ENCODE measurements at places on chromosomes 2 and 18. TPM values are rescaled to one million over a fixed set of nuclear protein-coding genes. Genes with fewer than 3 reads are reported as not detected.
A peak's percentile ranks its signal among the peaks of the same experiment; 100 is the strongest.

Gene SCN7A
- total RNA-seq: not detected

Gene ERMN
- 2.9 TPM for total RNA-seq

DNA sequence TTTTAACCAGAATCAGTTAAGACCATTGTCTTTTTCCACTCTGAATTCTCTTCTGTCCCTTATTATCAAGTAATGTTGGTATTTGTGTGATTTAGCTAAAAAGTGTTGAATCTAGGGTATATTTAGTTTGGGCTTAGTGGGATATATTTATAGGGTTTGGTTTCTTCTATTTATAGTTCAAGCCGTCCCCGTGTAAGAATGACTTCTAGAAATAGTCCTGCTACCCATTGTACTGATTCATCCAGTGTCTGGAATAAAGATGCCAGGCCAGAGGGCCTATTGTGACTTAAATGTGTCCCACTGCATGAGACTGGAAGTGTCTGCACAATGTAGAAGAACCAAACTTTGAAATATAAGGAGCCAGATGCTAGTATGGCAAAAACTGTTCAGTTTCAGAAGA is 364.8 kb downstream of the TNS1 start:
- H3K36me3 ChIP-seq: no peaks in the 10 kb centered on the region
- no peak for DNase-seq
- no peaks in the 10 kb centered on the region for H3K4me1 ChIP-seq

- H3K36me3 ChIP-seq: peaks cover 2% of the 10 kb centered on the region
- H3K27me3 ChIP-seq: no peaks in the 10 kb centered on the region
- no peak for DNase-seq
- no peaks in the 10 kb centered on the region for H3K4me1 ChIP-seq
These were observed 155.7 kb downstream of the UBR3 start for GRCh38 chr2:169982929-169983328.

- H3K4me3 ChIP-seq: no peak overlapping the region
- no peaks in the 10 kb centered on the region for H3K4me1 ChIP-seq
- no peak for DNase-seq
- peaks cover 64% of the 10 kb centered on the region for H3K27me3 ChIP-seq
- no peak overlapping the region for H3K27ac ChIP-seq
- no peaks in the 10 kb centered on the region for H3K36me3 ChIP-seq
These were observed 9.1 kb upstream of the MYO5B start for GRCh38 chr18:50203801-50204604.

Gene HOXD9
- not detected for total RNA-seq

Gene MZT2B
- total RNA-seq: 472 TPM

Gene PJVK
- 1.8 TPM for total RNA-seq

Gene METAP1D
- 6.4 TPM for total RNA-seq

DNA sequence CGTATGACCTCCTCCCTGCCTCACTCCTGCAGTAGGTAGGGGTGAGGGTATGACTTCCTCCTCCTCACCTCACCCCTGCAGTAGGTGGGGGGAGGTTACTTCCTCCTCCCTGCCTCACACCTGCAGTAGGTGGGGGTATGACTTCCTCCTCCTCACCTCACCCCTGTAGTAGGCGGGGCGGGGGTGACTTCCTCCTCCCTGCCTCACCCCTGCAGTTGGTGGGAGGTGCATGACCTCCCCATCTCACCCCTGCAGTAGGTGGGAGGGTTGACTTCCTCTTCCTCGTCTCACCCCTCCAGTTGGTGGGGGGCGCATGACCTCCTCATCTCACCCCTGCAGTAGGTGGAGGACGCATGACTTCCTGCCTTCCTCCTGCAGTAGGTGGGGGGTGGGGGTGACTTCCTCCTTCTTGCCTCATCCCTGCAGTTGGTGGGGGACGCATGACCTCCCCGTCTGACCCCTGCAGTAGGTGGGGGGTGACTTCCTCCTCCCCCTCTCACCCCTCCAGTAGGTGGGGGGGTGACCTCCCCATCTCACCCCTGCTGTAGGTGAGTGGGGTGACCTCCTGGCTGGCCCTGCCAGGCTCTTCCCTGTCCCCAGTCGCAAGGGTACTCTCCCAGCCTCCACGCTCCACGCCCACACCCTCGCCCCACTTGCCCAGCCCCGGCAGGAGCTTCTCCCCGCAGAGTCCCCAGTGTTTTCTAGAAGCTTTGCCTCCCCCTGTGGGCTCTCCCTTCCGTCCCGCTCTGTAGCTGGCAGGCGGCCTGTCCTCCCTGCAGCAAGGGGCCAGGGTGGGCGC is 39.3 kb downstream of the TSHZ1 start:
- H3K4me1 ChIP-seq: peaks cover 49% of the 10 kb centered on the region
- H3K36me3 ChIP-seq: peaks cover 3% of the 10 kb centered on the region
- H3K4me3 ChIP-seq: no peak overlapping the region
- H3K27me3 ChIP-seq: no peaks in the 10 kb centered on the region
- peak overlapping the region; percentile 65 for H3K27ac ChIP-seq

GRCh38 chr2:219578811-219579613 is 6.9 kb downstream of the INHA start:
- H3K27me3 ChIP-seq: peaks cover 9% of the 10 kb centered on the region
- no peaks in the 10 kb centered on the region for H3K4me1 ChIP-seq
- H3K27ac ChIP-seq: no peak overlapping the region
- no peaks in the 10 kb centered on the region for H3K36me3 ChIP-seq
- DNase-seq: no peak
- H3K4me3 ChIP-seq: no peak overlapping the region

DNA sequence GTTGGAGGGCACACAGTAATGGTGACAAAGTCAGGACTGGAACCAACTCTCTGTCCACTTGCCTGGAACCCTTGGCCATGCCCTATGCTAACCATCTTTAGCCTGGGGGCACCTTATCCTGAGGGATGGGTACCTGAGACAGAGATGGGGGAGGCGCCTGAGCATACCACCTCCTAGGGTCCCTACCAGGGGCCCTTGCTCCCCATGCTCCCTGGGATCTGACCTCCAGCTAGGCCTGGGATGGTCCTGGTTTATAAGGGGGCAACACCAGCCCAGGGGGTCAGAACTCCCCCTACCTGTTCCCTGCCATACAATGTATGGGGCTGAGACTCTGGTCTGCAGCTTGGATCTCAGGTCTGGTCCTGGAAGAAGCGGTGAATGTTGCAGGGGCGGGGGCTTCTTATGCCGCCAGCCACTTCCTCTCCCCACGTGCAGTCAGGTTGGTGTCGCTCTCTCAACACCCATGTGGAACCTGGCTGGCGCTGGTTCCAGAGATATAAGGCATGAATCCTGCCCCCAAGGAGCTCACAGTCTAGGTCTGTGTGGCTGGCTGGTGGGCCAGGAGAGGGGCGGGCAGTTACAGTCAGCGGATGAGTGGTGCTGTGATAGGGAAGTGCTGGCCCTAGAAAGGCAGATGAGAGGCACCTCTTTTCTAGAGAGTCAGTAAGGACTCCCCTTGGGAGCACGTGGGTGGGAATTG is 3.8 kb upstream of the TOGARAM2 start:
- no peaks in the 10 kb centered on the region for H3K36me3 ChIP-seq
- no peak overlapping the region for H3K4me3 ChIP-seq

Gene RAB27B
- total RNA-seq: 3.5 TPM

Gene HMSD
- total RNA-seq: 1.6 TPM

DNA sequence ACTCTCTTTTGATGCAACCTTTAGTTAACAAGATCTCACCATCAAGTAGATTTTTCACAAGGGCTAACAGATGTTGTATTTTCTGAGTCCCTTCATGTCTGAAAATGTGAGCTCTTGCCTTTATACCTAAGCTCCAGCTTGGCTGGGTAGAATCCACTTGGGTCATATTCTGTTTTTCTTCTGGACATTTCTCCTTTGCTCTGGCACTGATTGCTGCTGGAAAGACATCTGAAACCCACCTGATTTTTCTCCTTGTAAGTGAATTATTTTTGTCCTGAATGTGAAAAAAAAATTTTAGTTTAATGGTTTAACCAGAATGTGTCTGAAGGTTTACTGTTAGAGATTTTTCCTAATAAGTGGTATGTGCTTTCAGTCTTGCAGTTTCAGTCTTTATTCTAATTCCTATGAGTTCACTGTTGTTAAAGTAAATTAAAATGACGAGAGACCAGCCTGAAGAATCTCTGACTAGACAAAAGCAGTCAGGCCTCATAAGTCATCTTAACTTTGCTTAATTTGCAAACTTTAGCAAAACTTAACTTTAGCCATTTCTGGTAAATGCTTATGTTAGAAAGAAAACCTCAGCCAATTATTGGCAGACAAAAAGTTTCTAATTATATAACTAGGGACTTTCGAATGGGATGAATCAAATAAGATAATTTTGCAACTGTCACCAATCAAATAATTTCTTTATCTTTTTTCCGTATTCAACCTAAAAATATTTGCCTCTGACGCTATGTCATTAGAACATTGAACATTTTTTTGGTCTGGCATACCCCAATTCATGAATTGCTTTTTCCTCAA is 70.8 kb downstream of the ACAA2 start:
- H3K27ac ChIP-seq: no peak overlapping the region
- no peak overlapping the region for H3K4me3 ChIP-seq
- no peaks in the 10 kb centered on the region for H3K4me1 ChIP-seq
- no peak for DNase-seq
- peaks cover 23% of the 10 kb centered on the region for H3K27me3 ChIP-seq

GRCh38 chr18:7817575-7818230 is 250.6 kb downstream of the PTPRM start:
- no peak overlapping the region for H3K27ac ChIP-seq
- H3K4me1 ChIP-seq: no peaks in the 10 kb centered on the region
- no peak for DNase-seq
- H3K4me3 ChIP-seq: no peak overlapping the region
- H3K27me3 ChIP-seq: no peaks in the 10 kb centered on the region

- DNase-seq: no peak
- no peak overlapping the region for H3K27ac ChIP-seq
- H3K4me3 ChIP-seq: no peak overlapping the region
- peaks cover 53% of the 10 kb centered on the region for H3K27me3 ChIP-seq
These were observed 77.1 kb upstream of the TGFA start for GRCh38 chr2:70630761-70631160.

DNA sequence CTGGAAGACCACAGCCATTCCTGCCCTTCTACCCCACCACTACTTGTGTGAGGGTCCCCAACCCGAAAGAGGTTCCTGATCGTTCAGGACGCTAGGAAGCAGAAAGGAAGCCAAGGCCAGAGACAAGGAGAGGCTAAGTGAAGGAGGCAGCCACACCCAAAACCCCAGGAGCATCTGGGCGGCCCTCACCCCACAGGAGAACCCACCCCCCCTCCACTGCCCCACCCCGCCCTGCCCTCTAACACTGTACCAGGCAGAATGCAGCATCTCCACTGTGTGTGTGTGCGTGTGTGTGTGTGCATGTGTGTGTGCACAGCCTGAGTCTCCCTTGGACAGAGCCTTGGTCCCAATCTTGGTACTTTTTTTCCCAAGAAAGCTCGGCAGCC is 207.5 kb upstream of the HAAO start:
- H3K27me3 ChIP-seq: peaks cover 4% of the 10 kb centered on the region
- H3K36me3 ChIP-seq: no peaks in the 10 kb centered on the region
- H3K4me1 ChIP-seq: no peaks in the 10 kb centered on the region
- no peak overlapping the region for H3K27ac ChIP-seq

DNA sequence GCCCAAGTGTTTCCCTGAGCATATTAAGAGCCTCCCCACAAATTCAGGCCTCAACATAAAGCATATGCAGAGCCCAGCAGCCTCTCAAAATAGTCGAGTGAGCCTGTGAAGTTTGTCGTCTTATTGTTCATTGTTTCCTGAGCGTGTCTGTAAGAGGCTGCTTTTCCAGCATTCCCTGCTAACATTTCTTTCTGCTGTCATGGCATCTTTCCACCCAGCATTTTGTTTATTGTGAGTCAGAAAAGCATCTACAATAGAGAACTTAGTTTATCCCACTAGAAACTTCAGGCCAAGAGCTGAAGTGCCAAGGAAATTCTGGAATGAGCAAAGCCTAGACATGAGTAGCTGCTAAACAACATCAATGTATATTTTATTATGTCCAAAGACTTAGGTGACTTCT is 46.3 kb upstream of the STAM2 start:
- peaks cover 16% of the 10 kb centered on the region for H3K27me3 ChIP-seq
- H3K4me3 ChIP-seq: no peak overlapping the region
- no peak for DNase-seq
- H3K36me3 ChIP-seq: no peaks in the 10 kb centered on the region

GRCh38 chr2:177604271-177605065 is 211.9 kb downstream of the AGPS start:
- no peak overlapping the region for H3K4me3 ChIP-seq
- no peak overlapping the region for H3K27ac ChIP-seq
- DNase-seq: no peak
- peaks cover 9% of the 10 kb centered on the region for H3K4me1 ChIP-seq
- H3K27me3 ChIP-seq: peaks cover 3% of the 10 kb centered on the region

Data from activated CD8-positive, alpha-beta memory T cell treated with anti-CD3 and anti-CD28 coated beads, Interleukin-2, amount 10 ng/mL, durations not matched to agents 7 days and 5 days (primary cell).